ENCODE measurements at places on chromosomes 7 and 10. TPM values are rescaled to one million over a fixed set of nuclear protein-coding genes. Genes with fewer than 3 reads are reported as not detected.

Gene OR6V1
- total RNA-seq, result not detected

Gene DGKB
- total RNA-seq, result 0.30 TPM

Gene PCLO
- 11.5 TPM for total RNA-seq

Gene DNAJC12
- 1.3 TPM for total RNA-seq

Gene STK31
- 0.86 TPM for total RNA-seq

Gene REEP3
- total RNA-seq, result 45.6 TPM

Gene CFAP46
- total RNA-seq, result 5.2 TPM

Gene ZNF117
- total RNA-seq, result 30.4 TPM

Gene ACSM6
- not detected for total RNA-seq

Gene SCRN1
- 38.8 TPM for total RNA-seq

Gene PRXL2A
- 28.5 TPM for total RNA-seq

Gene SLC18A2
- total RNA-seq, result 0.44 TPM

- no peak overlapping the region for H3K27ac ChIP-seq
- DNase-seq, result peak; percentile 52
- H3K36me3 ChIP-seq, result no peaks in the 10 kb centered on the region
- no peaks in the 10 kb centered on the region for H3K4me1 ChIP-seq
- H3K4me3 ChIP-seq, result no peak overlapping the region
Measured at GRCh38 chr10:26044141-26044749, 110.2 kb downstream of the MYO3A start.

DNA sequence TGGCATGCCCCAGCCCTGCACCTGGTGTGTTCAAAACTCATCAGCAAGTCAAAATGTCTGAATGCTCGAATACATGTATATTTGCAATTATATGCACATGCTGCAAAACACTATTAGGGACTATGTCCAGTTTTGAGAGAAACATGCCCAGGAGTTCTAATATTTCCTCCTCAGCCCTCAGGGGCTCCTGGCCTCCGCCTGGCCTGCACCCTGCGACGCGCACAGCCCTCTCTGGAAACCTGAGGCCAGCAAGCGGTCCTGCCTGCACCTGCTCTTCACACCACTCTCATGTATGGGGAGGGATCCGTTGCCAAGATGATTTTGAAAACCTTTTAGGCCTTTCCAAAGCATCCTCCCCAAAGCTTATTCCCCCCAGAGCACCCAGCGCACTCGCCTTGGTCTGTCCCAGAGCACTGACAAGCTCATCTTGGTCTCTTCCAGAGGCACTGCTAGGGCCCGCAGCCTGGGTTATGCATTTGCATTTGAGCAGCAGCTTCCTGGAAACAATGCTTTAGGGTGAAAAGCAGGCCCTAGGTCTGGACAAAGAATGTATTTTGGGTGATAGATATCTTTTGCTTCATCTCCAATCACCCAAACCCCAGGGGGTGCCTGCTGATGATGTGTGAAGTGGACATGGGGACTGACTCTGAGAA is 22.6 kb upstream of the CNPY1 start:
- DNase-seq, result no peak
- no peak overlapping the region for H3K27ac ChIP-seq
- H3K4me3 ChIP-seq, result no peak overlapping the region
- no peaks in the 10 kb centered on the region for H3K27me3 ChIP-seq
- H3K4me1 ChIP-seq, result no peaks in the 10 kb centered on the region
- no peaks in the 10 kb centered on the region for H3K36me3 ChIP-seq

- H3K4me1 ChIP-seq, result no peaks in the 10 kb centered on the region
- no peak overlapping the region for H3K4me3 ChIP-seq
- no peaks in the 10 kb centered on the region for H3K36me3 ChIP-seq
Measured at GRCh38 chr7:29289156-29290021, 94.8 kb downstream of the CHN2 start.

DNA sequence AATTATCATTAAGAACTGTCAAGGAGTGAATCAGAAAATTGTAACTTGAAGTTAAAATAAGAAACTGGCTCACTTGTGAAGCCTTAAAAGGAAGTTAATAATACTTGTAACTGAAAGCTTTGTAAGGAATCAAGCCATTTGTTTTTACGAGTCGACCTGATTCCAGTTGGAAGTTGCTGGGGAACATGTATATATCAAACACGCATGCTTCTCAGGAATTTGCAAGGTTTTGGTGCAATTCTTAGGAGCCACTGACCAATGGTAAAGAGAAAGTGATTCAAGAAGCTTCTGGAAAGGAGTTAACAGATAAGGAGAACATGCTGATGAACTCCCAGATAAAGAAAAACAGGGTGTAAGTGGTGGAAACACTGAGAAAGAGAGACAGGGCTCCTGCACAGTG is 56.4 kb downstream of the ETV1 start:
- no peak overlapping the region for H3K4me3 ChIP-seq
- H3K27ac ChIP-seq, result no peak overlapping the region
- no peaks in the 10 kb centered on the region for H3K4me1 ChIP-seq
- H3K27me3 ChIP-seq, result no peaks in the 10 kb centered on the region

- no peaks in the 10 kb centered on the region for H3K27me3 ChIP-seq
- DNase-seq, result no peak
- no peaks in the 10 kb centered on the region for H3K4me1 ChIP-seq
- no peak overlapping the region for H3K4me3 ChIP-seq
- no peak overlapping the region for H3K27ac ChIP-seq
Measured at GRCh38 chr7:127715901-127716300, 63.9 kb downstream of the SND1 start.

GRCh38 chr7:130884437-130885417 is 150.7 kb upstream of the KLF14 start:
- H3K4me3 ChIP-seq, result no peak overlapping the region
- peak overlapping the region; percentile 60 for H3K27ac ChIP-seq
- H3K4me1 ChIP-seq, result peaks cover 48% of the 10 kb centered on the region
- no peaks in the 10 kb centered on the region for H3K27me3 ChIP-seq

GRCh38 chr7:8215648-8216333 is 46.2 kb downstream of the ICA1 start:
- H3K36me3 ChIP-seq, result no peaks in the 10 kb centered on the region
- H3K4me1 ChIP-seq, result peaks cover 2% of the 10 kb centered on the region
- no peak for DNase-seq
- no peaks in the 10 kb centered on the region for H3K27me3 ChIP-seq

GRCh38 chr7:91596287-91596686 is 284.2 kb downstream of the MTERF1 start:
- H3K27me3 ChIP-seq, result no peaks in the 10 kb centered on the region
- H3K36me3 ChIP-seq, result no peaks in the 10 kb centered on the region
- no peak overlapping the region for H3K27ac ChIP-seq
- no peaks in the 10 kb centered on the region for H3K4me1 ChIP-seq

DNA sequence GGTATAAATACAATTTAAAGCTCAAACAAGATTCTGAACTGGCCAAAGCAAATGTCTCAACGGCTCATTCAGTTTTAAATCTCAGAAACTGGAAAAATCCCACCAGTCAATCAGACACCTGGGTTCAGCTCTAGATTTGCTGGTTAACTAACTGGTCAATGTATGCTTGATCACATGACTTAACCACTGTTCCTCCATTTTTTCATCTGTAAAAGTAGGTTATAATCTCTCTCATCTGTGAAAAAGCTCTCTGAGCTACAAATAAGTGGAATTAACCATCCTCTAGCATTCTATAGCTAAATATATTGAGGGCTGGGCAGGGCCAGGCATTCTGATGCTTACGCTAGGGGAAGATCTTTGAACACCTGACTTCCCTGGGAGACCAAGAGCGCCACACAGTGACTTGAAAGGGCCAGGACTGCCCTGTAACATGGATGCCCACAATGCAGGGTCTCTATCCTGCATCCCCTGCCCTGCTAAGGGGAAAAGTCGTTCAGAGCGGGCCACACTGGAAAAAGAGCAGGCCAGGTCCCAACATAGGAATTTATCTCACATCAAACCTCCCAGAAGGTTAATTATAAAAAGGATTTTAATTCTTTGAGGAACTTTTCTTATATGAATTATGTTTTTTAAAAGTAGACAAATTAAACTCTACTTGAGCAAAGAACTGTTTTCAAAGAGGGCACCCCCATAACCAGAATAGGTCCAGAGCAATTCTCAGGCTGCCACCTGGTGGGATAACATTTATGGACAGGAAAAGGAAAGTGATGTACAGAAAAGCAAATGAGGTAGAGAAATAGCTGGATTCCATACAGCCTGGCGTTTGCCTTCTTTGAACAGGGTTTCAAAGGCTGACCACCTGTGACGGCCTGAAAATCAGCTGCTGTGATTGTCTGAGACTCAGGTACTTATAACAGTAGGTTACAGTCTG is 1.8 kb downstream of the RP9 start:
- no peak for DNase-seq
- H3K4me1 ChIP-seq, result peaks cover 37% of the 10 kb centered on the region
- H3K27me3 ChIP-seq, result no peaks in the 10 kb centered on the region
- peaks cover 12% of the 10 kb centered on the region for H3K36me3 ChIP-seq

DNA sequence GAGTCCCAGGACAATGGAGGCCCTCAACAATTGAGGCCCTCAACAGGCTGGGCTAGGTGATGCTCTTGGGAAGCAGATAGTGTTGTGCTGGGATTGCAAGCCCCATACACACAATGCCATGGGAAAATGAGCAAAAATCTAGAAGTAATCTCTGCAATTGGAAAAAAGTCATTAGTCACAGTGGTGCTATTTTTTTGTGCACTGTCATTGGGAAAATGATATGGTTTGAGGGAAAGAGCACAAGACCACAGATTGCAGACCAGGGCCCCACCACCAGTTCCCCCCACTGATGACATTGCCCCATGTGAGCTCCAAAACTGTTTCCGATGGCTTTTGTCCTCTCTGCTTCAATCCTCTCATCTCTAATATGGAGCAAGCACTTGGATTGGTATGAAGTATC is 1.9 kb downstream of the KCTD7 start:
- H3K27me3 ChIP-seq, result no peaks in the 10 kb centered on the region
- H3K27ac ChIP-seq, result no peak overlapping the region
- DNase-seq, result no peak

DNA sequence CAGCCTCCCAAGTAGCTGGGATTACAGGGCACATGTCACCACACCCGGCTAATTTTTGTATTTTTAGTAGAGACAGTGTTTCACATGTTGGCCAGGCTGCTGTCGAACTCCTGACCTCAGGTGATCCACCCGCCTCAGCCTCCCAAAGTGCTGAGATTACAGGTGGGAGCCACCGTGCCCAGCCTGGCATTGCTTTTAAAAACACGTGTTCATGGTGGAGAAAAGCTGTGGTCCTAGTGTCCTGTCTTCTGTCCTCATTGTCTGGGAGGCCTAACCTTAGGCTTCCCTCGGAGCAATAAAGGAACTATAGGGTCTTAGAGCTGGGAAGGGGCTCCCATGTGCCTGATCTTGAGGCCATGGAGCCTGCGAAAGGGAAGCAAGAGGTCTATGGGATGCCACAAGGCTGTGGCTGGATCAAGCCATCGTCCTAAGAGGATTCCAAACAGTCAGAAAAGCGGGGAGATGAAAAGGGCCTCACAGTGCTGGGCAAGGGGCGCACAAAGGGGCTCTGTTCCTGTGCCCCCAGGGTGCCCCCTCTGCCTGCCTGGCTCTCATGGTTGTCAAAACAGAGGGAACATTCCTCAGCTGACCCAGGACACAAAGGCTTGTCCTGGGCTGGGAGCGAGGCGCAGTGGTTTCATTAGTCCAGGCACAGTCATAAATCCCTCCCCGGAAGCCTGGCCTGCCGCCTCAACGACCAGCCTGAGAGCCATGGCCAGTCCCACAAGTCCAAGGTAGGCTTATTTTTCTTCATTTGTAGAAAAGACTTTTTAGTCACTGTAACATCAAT is 106.6 kb upstream of the TNS3 start:
- DNase-seq, result no peak
- H3K4me3 ChIP-seq, result no peak overlapping the region
- H3K27me3 ChIP-seq, result no peaks in the 10 kb centered on the region
- no peaks in the 10 kb centered on the region for H3K36me3 ChIP-seq
- no peak overlapping the region for H3K27ac ChIP-seq

GRCh38 chr7:133568544-133568943 is 315.7 kb downstream of the EXOC4 start:
- DNase-seq, result no peak
- no peaks in the 10 kb centered on the region for H3K27me3 ChIP-seq
- no peaks in the 10 kb centered on the region for H3K4me1 ChIP-seq
- no peak overlapping the region for H3K27ac ChIP-seq
- H3K4me3 ChIP-seq, result no peak overlapping the region
- H3K36me3 ChIP-seq, result no peaks in the 10 kb centered on the region

DNA sequence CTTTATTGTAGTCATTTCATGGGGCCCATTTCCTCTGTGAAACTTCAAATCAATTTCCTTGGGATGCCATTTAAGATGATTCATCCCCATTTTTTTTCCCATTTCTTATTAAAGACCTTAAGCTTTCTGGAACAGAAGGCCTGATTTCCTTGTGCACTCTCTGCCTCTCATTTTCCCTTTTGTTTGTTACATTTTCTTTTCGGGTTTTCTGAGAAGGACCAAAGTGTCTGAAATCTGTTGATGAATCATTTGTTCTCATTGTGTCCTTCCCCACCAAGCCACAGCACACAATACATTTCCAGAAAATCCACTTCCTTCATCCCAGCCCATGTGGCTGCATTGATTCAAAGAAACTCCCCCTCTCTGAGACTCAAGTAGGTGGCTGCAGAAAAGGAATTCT is 372.4 kb downstream of the SFMBT2 start:
- DNase-seq, result no peak
- no peaks in the 10 kb centered on the region for H3K36me3 ChIP-seq
- no peaks in the 10 kb centered on the region for H3K4me1 ChIP-seq
- no peaks in the 10 kb centered on the region for H3K27me3 ChIP-seq
- H3K4me3 ChIP-seq, result no peak overlapping the region

- H3K27me3 ChIP-seq, result no peaks in the 10 kb centered on the region
- H3K4me1 ChIP-seq, result no peaks in the 10 kb centered on the region
- peak overlapping the region; percentile 11 for H3K27ac ChIP-seq
- no peaks in the 10 kb centered on the region for H3K36me3 ChIP-seq
- no peak for DNase-seq
Measured at GRCh38 chr10:660413-660969, 29.0 kb downstream of the DIP2C start.

- no peak overlapping the region for H3K27ac ChIP-seq
- H3K4me1 ChIP-seq, result no peaks in the 10 kb centered on the region
- H3K36me3 ChIP-seq, result no peaks in the 10 kb centered on the region
- H3K27me3 ChIP-seq, result no peaks in the 10 kb centered on the region
Measured at GRCh38 chr7:24057243-24057642, 226.7 kb upstream of the NPY start.

GRCh38 chr10:124719213-124719851 is 24.8 kb downstream of the FAM53B start:
- H3K4me3 ChIP-seq, result no peak overlapping the region
- H3K4me1 ChIP-seq, result peaks cover 89% of the 10 kb centered on the region
- H3K36me3 ChIP-seq, result no peaks in the 10 kb centered on the region
- no peaks in the 10 kb centered on the region for H3K27me3 ChIP-seq
- H3K27ac ChIP-seq, result peak overlapping the region; percentile 75
- peak; percentile 74 for DNase-seq

DNA sequence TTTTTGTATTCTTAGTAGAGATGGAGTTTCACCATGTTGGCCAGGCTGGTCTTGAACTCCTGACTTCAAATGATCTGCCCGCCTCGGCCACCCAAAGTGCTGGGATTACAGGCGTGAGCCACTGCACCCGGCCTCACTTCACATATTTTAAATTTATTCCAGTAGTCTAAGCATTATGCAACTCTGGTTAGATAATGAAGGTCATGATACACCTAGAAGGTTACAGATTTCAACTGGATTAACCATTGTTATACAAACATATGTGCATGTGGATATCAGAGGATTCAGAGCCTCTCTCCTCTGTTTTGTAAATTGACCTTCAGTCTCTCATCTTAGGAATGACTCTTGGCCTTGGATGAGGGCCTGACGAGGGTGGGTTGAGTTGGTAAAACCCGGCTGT is 146.3 kb downstream of the DPP6 start:
- no peaks in the 10 kb centered on the region for H3K4me1 ChIP-seq
- H3K4me3 ChIP-seq, result no peak overlapping the region
- no peaks in the 10 kb centered on the region for H3K27me3 ChIP-seq
- no peak overlapping the region for H3K27ac ChIP-seq
- no peak for DNase-seq
